Thoracic aorta (tissue), 2 donors: ENCODE measurements at places on chromosomes 13 and 19. TPM values are rescaled to one million over a fixed set of nuclear protein-coding genes. Genes with fewer than 3 reads are reported as not detected.
A peak's percentile ranks its signal among the peaks of the same experiment; 100 is the strongest.

The CYP2A6 gene
- not detected for total RNA-seq

The NLRP11 gene
- not detected for total RNA-seq

The OR10H1 gene
- not detected for total RNA-seq

The CPAMD8 gene
- total RNA-seq = 36.4 TPM

The CEACAM20 gene
- not detected for total RNA-seq

The PTGIR gene
- total RNA-seq = 106 TPM

The C19orf81 gene
- not detected for total RNA-seq

DNA sequence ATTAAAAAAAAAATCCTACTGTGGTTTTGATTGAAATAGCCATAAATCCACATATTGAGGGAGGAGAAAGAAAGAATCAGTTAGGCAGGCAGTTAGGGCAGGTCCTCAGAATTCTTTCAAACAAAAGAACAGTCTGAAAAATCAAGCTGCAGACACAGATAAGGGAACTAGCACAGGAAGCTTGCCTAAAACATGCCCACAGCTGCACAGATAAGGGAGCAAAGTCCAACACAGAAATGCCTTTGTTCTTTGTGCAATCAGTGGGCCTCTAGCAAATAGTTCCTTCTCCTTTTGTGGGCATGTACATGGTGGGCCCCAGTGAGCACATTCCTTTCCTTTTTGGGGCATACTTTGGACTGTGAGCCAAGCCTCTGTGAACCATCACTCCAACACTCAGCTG, 42.7 kb downstream of the UTP14C start:
- H3K27me3 ChIP-seq = no peaks in the 10 kb centered on the region
- H3K4me3 ChIP-seq = no peak overlapping the region
- no peak for DNase-seq

- no peak within 1 kb of the TSS for H3K4me3 ChIP-seq
- no peaks in the 10 kb centered on the region for H3K27me3 ChIP-seq
Measured at GRCh38 chr13:36673838-36674326, at the start of gene SERTM1. TSS of gene SERTM1 (plus strand) at chr13:36674020. CDS start at chr13:36695079, 21,059 bp downstream.

DNA sequence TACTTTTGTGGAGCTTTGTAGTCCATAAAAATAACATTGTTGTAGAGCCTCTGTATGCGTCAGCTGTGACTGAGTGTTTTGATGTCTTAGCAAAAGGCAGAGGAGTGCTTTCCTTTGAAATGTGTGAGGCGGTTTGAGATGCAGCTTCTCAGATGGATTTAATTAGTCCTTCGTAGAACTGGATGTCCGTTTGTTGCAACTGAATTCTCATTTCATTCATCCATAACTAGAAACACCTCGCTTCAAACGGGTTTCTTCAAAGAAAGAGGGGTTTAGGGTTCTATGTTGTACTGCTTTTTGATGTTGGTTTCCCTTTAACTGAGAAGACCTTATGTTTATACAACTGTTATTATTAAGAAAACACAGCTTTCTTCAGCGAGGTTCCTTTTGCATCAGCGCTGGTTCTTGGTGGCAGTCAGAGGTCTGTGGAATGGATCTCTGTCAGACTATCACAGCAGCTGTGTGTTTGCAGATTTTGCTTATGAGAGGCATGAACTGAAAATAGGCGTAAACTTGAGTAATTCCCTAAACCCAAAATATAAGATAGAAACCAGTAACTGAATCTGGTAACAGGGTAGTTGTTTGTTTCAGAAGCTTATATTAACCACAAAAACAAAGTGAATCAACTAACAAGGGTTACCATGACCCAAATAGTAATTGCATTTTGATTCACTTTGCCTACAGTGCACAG, 194.4 kb downstream of the GGACT start:
- H3K36me3 ChIP-seq = no peaks in the 10 kb centered on the region
- DNase-seq = no peak
- no peaks in the 10 kb centered on the region for H3K4me1 ChIP-seq
- no peak overlapping the region for H3K27ac ChIP-seq

- no peaks in the 10 kb centered on the region for H3K4me1 ChIP-seq
- H3K4me3 ChIP-seq = no peak overlapping the region
- H3K36me3 ChIP-seq = no peaks in the 10 kb centered on the region
- no peak for DNase-seq
Measured at GRCh38 chr13:70895599-70895998, 787.3 kb upstream of the KLHL1 start.

- no peak for DNase-seq
- H3K36me3 ChIP-seq = no peaks in the 10 kb centered on the region
- H3K27me3 ChIP-seq = no peaks in the 10 kb centered on the region
- H3K4me1 ChIP-seq = no peaks in the 10 kb centered on the region
Measured at GRCh38 chr13:70249332-70250064, 141.2 kb upstream of the KLHL1 start.

- no peaks in the 10 kb centered on the region for H3K36me3 ChIP-seq
- H3K4me1 ChIP-seq = peaks cover 27% of the 10 kb centered on the region
- no peak for DNase-seq
- no peaks in the 10 kb centered on the region for H3K27me3 ChIP-seq
Measured at GRCh38 chr13:75901501-75901900, 265.4 kb downstream of the LMO7 start.

DNA sequence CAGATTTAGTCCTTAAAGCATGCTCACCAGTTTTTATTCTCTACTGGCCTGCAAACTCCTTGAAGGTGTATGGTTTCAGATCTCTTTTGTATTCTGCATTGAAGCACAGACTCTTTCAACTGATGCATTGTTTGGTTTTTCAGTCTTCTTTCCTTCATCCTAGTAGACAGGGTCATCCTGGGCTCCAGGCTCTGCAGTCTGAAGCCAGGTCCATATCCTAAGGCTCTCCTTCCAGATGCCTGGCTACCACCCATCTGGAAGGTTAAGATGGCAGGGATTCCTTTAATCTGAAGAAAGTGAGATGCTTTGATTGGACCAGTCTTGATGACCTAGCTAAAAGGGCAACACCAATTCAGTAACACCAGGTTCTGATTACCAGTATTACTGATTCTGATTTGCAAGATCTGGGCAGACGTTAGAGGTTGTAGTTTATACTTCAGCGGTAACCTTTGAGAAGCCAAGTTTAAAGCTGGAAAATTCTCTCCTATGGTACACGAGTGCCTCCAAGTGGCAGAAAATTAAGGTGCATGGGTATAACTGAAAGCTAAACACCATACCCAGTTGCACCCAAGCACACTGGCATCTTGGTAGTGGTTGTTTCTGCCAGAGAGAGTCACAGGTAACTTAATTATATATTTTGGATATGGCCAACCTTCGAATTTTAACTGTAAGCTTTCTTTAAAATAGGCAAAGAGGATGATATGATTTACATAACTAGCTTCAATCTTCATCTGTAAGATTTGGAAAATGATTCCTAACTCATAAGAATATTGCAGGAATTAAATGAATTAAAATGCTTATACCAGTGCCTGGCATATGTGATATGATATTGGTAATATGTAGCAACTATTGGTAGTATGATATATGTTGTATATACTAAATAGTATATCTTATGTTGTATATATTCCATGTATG, 1651.9 kb upstream of the MIR17HG start:
- no peak for DNase-seq
- H3K36me3 ChIP-seq = no peaks in the 10 kb centered on the region
- no peak overlapping the region for H3K27ac ChIP-seq
- no peak overlapping the region for H3K4me3 ChIP-seq

DNA sequence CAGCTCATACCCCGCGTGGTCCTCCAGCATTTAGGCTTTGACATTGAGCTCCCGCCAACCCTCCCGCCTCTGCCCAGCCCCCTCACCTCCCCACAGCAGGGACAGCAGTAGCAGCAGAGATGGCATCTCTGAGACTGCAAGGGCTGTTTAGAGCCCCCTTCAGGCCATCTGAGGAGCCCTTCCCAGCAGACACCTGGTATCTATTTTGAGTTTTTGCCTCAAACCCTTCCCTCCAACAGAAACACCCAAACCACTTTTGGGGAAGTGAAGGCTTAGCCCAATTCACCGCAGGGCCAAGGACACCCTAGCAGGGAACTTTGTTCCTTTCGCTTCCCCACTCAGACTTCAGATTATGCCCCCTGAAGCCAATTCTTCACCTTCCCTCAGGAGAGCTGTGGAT, 6.3 kb upstream of the ZNF175 start:
- H3K27ac ChIP-seq = no peak overlapping the region
- no peak overlapping the region for H3K4me3 ChIP-seq
- H3K4me1 ChIP-seq = no peaks in the 10 kb centered on the region
- H3K36me3 ChIP-seq = no peaks in the 10 kb centered on the region

- H3K4me1 ChIP-seq = peaks cover 27% of the 10 kb centered on the region
- peak overlapping the region; percentile 88 for H3K27ac ChIP-seq
- no peaks in the 10 kb centered on the region for H3K36me3 ChIP-seq
- peaks cover 4% of the 10 kb centered on the region for H3K27me3 ChIP-seq
- DNase-seq = no peak
Measured at GRCh38 chr13:32538143-32538620, 413 bp downstream of the N4BP2L2 start.

DNA sequence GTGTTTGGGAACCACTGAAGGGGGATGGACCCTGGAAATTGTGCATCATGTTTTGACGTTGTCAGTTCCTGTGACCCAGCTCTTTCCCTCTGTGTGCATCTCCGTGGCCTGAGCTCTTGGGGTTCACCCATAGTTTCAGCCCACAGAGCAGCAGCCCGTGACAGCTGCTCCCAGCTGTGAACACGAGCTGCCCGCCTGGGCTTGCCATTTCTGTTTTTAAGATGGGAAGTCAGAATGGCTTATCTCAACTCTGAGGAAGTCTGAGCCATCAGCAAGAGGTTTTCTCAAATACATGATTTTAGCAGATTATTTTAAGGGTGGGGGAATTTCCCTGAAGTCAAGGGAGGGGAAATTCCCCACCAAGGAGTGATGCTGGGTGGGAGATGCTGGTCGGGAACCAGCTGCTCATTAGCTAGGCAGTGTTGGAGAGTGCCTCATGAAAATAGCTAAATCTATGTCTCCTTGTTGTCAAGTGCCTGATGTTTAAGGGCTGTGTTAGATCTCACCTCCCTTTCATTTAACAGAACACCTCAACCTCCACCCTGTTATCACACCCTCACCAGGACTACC, 34.8 kb upstream of the C1QTNF9 start:
- H3K4me3 ChIP-seq = no peak overlapping the region
- peaks cover 9% of the 10 kb centered on the region for H3K4me1 ChIP-seq
- no peaks in the 10 kb centered on the region for H3K36me3 ChIP-seq
- no peaks in the 10 kb centered on the region for H3K27me3 ChIP-seq
- H3K27ac ChIP-seq = no peak overlapping the region

DNA sequence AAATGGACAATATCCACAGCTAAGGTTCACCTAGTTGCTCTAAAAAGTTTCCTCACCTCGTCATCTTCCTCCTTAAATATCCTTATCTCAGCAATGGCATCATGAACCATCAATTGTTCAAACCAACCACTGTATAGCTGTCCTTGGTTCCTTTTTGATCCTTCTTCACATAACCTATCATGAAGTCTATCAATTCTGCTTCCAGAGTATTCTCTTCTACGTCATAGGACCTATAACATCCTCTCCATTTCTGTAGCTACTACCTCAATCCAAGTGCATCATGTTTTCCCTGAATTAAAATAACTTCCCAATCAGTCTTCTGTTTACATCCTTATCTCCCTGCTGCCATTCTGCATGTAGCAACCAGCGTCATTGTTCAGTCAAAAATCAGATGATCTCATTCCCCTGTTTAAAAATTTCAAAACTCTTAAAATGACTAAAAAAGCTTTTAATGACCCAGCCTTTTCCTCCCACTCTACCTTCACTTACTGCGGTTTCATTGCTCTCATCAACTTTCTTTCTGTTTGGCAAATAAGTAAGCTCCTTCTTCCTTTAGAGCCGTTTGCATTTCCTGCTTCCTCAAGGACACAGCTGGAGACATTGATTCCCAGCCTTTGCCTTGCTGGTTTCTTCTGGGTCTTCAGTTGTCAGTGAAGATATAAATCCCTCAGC, 223.9 kb upstream of the MIR17HG start:
- H3K4me3 ChIP-seq = no peak overlapping the region
- peaks cover 9% of the 10 kb centered on the region for H3K4me1 ChIP-seq
- no peak overlapping the region for H3K27ac ChIP-seq
- no peaks in the 10 kb centered on the region for H3K36me3 ChIP-seq
- no peak for DNase-seq

GRCh38 chr19:16659464-16659831, 496 bp downstream of the SMIM7 start:
- no peaks in the 10 kb centered on the region for H3K27me3 ChIP-seq
- peak overlapping the region; percentile 79 for H3K27ac ChIP-seq
- peaks cover 22% of the 10 kb centered on the region for H3K36me3 ChIP-seq
- peak overlapping the region; percentile 75 for H3K4me3 ChIP-seq

DNA sequence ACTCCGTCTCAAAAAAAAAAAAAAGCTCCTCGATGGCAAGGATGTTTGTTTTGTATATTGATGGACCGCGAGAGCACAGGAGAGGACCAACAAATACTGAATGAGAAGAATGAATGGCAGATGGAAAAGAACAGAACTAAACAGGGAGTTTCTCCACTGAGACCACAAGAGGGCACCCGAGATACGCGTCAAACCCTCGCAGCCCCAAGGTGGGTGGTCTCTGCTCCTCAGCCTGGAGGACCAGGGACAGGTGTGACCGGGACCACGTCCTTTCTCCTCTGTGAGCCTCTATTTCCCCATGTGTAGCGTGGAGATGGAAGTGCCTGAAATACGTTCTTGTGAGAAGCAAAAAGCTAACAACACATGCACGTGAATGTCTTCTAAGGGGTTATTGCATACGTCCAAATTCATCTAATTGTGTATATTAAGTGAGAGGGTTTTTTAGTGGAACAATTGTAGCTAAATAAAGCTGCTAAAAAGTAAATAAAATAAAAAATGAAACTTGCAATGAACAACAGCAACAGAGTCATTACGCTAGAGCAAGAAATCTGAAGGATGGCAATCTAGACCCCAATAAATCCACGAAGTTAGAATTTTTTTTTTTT, 8.3 kb upstream of the CDC42EP5 start:
- DNase-seq = no peak
- H3K4me1 ChIP-seq = no peaks in the 10 kb centered on the region
- no peaks in the 10 kb centered on the region for H3K36me3 ChIP-seq
- no peak overlapping the region for H3K27ac ChIP-seq
- H3K27me3 ChIP-seq = no peaks in the 10 kb centered on the region

GRCh38 chr19:33804021-33804799, 7.5 kb downstream of the KCTD15 start:
- H3K4me3 ChIP-seq = no peak overlapping the region
- no peaks in the 10 kb centered on the region for H3K27me3 ChIP-seq
- no peak for DNase-seq

DNA sequence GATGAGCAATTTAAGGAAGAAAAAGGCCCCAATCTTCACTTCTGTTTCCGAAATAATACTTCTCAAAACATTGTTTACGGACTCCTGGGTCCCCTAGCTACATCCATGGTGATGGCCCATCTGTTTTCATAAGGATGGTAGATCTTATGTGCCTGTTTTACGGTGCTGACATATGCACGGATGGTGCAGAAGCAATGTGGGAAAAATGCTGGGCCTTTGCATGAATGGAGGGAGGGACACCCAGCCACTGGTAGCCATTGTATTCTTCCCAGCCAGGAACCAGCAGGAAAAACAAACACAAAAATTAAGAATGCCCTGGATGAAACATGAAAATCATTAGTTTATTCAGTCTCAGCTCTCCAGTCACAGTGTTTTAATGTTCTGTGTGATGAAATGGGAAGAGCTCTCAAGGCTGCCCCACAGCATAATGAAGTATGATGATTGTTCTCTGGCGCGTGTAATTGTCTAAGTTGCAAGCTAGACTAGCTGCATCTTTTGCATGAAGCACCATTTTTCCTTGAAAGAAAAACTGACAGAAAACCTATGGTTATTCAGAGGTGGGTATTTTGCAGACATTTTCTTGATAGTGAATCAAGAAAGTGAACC, 1201.1 kb upstream of the SLC10A2 start:
- H3K4me3 ChIP-seq = no peak overlapping the region
- H3K36me3 ChIP-seq = no peaks in the 10 kb centered on the region
- no peaks in the 10 kb centered on the region for H3K27me3 ChIP-seq
- H3K4me1 ChIP-seq = no peaks in the 10 kb centered on the region
